ENCODE measurements at places on chromosomes 4 and X.

DNA sequence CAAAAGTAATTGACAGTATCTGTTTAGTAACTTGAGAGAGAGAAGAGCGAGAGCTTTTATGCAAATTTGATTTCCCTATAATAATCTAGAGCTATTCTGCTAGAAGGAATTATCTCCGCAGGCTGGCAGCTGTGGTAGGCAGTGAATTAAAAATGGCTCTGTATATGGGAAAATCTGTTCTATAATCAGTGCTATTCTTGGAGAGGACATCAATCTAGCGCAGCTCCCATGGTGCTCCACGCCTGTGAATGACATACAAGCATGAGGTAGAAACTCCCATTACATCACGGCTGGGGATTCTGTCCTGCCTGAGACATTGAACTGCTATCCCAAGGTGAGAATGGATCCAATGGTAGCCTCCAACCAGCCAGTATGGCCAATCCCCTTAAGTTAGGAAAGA is 179.0 kb downstream of the DHX15 start:
- no peak for DNase-seq

GRCh38 chrX:70219938-70220764 is 14.3 kb upstream of the AWAT1 start:
- no peak for DNase-seq

GRCh38 chr4:28092610-28093009 is 1232.0 kb downstream of the STIM2 start:
- DNase-seq = no peak

GRCh38 chr4:148021686-148022085 is 289.8 kb downstream of the ARHGAP10 start:
- DNase-seq = no peak

- no peak for DNase-seq
Observed at GRCh38 chrX:37745835-37746217, 34.0 kb upstream of the CYBB start.

- DNase-seq = no peak
Observed at GRCh38 chr4:57154191-57154590, 44.0 kb upstream of the IGFBP7 start.

DNA sequence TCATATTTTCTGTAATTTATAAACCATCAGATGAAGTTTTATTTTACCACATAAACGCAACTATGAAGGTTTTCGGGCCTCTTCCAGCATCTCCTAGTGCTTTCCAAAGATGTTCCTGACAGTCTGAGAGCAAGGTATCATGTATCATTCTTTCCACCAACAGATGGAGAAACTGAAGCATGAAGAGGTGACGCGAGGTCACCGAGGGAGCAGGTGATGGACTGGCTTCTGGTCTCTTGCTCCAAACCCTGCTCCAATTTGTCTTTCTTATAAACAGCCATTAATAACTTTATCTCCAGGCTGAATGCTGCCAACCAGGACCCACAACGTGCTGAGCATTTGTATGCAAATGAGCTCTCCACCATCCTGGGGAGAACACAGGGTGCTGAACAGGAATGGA is 86.3 kb upstream of the MAML3 start:
- no peak for DNase-seq

DNA sequence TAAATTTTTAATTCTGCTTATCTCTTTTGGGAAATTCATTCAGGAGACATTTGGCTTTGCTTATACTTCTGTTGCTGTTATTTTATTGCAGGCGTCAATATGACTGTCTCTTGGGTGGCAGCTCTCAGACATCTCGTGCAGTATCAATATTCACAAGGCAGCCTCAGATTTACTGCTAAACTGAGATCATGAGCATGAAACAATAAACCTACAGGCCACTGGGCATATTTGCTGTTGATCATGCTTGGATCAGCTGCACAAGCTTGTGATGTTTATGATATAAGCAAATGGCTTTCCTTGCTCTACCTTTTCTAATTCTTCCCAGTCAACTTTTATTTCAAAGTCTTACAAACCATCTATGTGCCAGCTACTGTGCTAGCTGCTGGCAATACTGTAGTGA is 39.2 kb downstream of the TSPAN5 start:
- DNase-seq = no peak

DNA sequence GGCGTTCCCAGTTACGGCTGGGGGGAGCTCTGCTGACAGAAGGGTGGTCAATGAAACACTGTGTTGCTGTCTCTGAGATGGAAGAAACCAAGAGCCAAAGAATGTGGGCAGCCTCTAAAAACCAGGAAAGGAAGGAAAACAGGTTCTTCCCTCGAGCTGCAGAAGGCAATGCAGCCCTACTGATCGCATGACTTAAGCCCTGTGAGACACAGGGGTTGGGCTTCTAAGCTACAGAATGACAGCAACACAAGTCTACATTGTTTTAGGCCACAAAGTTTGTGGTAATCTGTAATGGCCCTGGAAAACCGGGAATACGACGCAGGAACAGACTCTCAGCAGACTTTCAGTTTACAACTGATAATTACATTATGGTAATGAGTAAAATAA is 38.2 kb upstream of the MTNR1A start:
- DNase-seq = no peak

- DNase-seq = no peak
Observed at GRCh38 chr4:172344308-172344938, 531.2 kb downstream of the GALNTL6 start.

DNA sequence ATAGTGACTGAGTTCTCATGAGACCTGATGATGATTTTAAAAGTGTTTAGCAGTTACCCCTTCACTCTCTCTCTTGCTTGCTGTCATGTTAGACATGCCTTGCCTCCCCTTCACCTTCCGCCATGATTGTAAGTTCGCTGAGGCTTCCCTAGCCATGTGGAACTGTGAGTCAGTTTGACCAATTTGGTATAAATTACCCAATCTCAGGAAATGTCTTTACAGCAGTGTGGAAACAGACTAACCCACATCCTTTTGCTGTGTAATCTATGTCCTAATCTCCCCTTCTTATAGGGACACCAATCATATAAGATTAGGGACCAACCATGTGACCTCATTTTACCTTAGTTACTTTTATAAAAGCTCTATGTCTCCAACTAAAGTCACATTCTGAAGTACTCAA is 677.8 kb downstream of the ADGRL3 start:
- DNase-seq = no peak

- no peak for DNase-seq
Observed at GRCh38 chr4:183286590-183287308, 33.3 kb downstream of the CLDN22 start.
